ENCODE measurements at places on chromosomes 2 and 18. TPM values are rescaled to one million over a fixed set of nuclear protein-coding genes. Genes with fewer than 3 reads are reported as not detected.
A peak's percentile ranks its signal among the peaks of the same experiment; 100 is the strongest.

The PGAP1 gene
- 1.9 TPM for polyA plus RNA-seq

DNA sequence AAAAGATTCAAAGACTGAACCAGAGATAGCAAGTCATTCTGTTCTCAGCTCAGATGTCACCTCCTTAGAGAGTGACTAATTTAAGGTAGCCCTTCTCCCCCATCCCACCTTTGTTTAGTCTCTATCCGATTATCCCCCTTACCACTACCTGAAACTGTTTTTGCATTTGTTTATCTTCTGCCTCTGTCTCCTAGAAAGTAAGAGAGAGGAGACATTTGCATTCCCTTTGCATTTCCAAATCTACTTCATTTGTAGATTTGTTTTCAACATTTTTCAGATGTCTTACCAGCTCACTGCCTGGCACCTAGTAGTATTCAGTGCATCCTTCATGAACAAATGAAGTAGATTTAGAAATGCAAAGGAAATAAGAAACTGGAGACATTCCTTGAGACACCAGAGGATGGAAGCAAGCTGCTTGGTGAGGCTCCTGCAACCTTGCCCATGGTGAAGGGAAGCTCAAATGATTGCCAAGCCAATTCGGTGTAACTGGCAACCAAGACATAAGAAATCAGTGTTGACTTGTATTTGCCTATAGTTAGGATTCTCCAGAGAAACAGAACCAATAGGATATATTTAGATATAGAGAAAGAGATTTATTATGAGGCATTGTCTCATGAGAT is 385.7 kb downstream of the STK39 start:
- DNase-seq, result no peak

The SLC11A1 gene
- polyA plus RNA-seq, result 0.07 TPM

- no peak for DNase-seq
These were observed 46.4 kb upstream of the SIX3 start for GRCh38 chr2:44895061-44895460.

GRCh38 chr2:120453635-120453998 is 107.7 kb downstream of the INHBB start:
- peak; percentile 71 for DNase-seq

The TDRD15 gene
- polyA plus RNA-seq, result not detected

- DNase-seq, result no peak
These were observed 116.0 kb downstream of the ALPK2 start for GRCh38 chr18:58512648-58513588.

GRCh38 chr2:85813982-85814801 is 60.4 kb downstream of the ATOH8 start:
- DNase-seq, result peak; percentile 83

The CD207 gene
- polyA plus RNA-seq, result not detected

DNA sequence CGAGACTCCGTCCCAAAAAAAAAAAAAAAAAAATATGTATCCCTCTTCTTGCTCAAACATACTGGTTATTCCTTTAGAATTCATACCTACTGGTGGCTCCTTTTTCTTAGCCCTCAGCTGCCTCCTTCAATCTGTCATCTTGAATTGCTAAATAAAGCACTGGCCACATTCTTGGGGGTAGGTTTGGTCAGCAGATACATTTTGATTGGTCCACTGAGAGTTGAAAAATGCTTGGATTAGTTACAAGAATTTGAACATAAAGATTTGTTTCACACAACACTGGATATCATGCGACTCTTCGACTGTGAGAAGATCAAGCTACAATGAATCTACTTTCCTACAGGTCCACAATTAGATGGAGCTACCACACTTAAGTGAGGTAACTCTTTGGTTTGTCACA is 906.1 kb upstream of the SLC39A10 start:
- DNase-seq, result no peak

DNA sequence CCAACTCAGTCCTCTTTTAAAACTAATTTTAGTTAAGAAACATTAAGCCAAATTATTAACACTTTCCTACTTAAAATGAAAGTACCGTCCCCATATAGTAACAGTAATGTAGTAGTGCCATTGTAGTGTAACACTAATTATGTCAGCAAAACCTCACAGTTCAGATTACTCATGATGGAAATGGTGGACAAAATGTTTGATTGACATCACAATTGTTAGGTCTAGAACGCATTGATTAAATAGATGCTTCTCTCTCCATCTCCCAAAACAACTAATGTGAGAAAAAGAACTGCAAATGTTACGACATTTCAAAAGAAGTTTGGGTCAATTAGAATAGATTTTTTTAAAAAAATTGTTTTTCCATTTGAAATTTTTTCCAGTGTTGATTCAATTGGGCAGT is 1.2 kb upstream of the ATF2 start:
- no peak for DNase-seq

The GCKR gene
- polyA plus RNA-seq, result 0.55 TPM

DNA sequence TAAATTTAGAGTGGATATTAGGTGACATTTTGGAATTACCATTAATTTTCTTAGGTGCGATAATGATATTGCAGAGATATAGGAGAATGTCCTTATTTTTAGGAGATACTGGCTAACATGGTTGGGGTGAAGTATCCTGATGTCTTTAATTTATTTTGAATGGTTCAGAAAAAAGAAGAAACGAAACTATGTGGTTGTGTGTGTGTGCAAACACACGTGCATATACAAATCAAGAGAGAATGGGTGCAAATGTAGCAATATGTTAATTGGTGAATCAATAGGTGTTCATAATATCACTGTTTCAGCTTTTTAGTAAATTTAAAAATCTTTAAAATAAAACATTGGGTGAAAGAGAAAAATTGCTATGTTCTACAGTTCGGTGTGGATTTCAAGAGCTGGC is 140.9 kb downstream of the DIS3L2 start:
- DNase-seq, result no peak

DNA sequence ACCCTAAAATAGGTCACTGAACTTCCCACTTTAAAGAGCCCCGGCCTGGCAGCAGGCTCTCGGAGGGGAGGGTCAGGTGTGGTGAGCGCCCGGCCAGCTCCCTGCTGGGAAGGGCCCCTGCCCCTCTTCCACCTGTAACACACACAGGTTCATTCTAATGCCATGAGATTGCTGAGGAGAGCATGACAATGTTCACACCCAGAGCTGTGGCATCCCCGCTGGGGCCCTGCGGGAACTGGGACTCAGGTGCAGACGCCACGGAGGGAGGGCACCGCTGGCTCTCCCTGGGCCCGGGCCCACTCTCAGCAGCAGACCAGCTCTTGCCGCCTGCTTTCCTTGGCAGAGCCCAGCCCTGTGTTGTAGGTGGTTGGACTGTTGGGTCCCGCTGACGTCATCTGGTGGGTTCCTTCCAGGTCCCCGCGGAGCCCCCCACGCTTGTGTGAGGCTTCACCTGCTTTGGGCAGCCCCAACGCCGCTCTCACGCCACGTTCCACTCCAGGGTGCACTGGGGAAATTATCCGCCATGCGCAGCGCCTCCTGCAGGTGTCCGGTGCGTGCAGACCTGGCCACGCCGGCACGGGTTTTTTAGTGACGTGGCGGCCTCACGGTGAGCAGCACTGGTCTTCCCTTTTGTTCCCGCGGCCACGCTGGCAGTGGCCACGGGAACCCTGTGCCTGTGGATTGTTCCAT is 50.4 kb upstream of the KCNG2 start:
- DNase-seq, result no peak

The NGEF gene
- polyA plus RNA-seq, result 0.52 TPM

- DNase-seq, result peak; percentile 45
These were observed 125.3 kb upstream of the APCDD1 start for GRCh38 chr18:10329101-10329500.

- no peak for DNase-seq
These were observed 65.9 kb upstream of the CPO start for GRCh38 chr2:206873423-206873822.

GRCh38 chr2:118031566-118031965 is 17.7 kb upstream of the CCDC93 start:
- DNase-seq, result no peak

- DNase-seq, result peak; percentile 35
These were observed 349.5 kb downstream of the IRS1 start for GRCh38 chr2:226450141-226450540.

DNA sequence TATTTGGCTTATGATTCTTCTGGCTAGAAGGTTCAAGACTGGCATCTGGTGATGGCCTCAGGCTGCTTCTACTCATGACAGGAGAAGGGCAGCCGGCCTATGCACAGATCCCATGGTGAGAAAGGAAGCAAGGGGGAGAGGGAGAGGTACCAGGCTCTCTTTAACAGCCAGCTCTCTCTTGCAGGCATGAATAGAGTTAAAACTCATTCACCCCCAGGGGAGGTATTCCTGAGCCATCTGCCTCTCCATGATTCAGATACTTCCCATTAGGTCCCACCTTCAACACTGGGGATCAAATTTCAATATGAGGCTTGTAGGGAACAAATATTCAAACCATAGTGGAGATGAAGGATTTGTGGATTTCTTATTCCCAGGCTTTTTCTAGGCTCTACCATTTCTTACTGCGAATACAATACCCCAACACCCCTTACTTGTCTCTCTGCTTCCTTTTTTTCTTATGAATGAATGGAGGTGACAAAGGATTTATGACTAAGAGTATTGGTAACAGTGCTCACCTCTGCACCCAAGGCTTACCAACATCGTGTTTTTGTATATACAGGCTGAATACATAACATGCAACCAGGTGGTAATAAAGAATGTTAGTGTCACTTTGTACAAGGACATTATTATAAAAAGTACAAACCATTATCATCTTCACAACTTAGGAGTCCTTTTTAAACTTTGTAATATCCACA is 454.6 kb upstream of the TRIB2 start:
- peak; percentile 39 for DNase-seq

GRCh38 chr2:238338710-238339394 is 18.5 kb downstream of the TRAF3IP1 start:
- no peak for DNase-seq

- DNase-seq, result no peak
These were observed 554.4 kb upstream of the FAM98A start for GRCh38 chr2:34153484-34153883.

The POTEI gene
- not detected for polyA plus RNA-seq

The DNAJC10 gene
- polyA plus RNA-seq, result 34.6 TPM

- DNase-seq, result no peak
These were observed 124.4 kb upstream of the PXDN start for GRCh38 chr2:1868683-1869141.

The HOXD8 gene
- not detected for polyA plus RNA-seq

The TNFAIP6 gene
- 1.3 TPM for polyA plus RNA-seq

DNA sequence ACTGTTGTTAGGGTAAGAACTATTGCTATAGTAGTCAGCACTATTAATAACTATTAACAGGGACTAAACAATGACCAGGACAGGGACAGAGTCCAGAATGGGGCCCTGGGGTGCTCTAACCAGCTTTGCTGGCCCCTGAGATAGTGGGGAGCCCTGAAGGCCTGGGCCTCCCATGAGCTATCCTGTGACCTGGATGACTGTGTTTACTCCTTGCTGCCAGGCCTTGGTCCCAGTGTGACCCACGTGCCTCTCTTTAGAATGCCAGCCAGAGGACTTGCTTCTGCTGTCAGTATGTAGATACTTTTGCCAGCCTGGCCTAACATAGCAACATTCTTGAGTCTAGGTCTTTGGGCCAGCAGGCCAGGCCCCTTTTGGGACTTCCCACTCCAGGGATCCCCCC is 11.4 kb downstream of the CDK5R2 start:
- DNase-seq, result no peak

GRCh38 chr2:26891-27290 is 19.4 kb downstream of the FAM110C start:
- no peak for DNase-seq

The SLC23A3 gene
- 0.43 TPM for polyA plus RNA-seq

The ARHGAP15 gene
- polyA plus RNA-seq, result not detected

The SAP130 gene
- 17.1 TPM for polyA plus RNA-seq

DNA sequence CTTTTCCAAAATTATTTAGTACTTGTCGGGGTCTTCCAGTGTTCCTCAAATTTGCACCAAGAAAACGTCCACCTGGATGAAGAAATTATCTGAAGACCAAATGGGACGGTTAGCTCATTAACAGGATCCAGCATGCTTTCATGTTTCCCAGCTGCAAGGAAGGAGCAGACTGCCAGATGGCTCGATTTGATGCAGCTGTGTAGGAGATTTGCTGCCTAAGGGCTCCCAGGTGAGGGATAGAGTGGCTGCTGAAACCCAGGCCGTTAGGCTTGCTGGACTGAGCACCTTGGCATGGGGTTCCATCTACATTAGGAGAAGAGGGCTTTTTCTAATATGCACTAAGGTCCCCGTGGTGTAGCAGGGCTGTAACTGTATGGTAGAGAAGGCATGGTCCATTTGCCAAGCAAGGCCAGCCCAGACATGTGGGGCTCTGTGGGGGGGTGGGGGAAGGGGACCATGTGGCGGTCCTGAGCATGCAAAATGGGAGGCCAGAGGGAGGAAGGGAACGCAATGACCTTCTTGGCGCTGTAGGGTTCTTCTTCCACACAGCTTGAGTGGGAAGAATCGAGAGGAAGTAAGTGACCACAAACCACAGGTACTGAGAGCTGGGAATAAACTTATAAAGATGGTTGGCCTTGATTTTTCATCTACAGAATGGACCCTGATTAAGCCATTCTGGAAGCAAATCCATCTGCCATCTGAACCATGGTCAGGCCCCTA is 144.0 kb downstream of the TMEM163 start:
- no peak for DNase-seq

DNA sequence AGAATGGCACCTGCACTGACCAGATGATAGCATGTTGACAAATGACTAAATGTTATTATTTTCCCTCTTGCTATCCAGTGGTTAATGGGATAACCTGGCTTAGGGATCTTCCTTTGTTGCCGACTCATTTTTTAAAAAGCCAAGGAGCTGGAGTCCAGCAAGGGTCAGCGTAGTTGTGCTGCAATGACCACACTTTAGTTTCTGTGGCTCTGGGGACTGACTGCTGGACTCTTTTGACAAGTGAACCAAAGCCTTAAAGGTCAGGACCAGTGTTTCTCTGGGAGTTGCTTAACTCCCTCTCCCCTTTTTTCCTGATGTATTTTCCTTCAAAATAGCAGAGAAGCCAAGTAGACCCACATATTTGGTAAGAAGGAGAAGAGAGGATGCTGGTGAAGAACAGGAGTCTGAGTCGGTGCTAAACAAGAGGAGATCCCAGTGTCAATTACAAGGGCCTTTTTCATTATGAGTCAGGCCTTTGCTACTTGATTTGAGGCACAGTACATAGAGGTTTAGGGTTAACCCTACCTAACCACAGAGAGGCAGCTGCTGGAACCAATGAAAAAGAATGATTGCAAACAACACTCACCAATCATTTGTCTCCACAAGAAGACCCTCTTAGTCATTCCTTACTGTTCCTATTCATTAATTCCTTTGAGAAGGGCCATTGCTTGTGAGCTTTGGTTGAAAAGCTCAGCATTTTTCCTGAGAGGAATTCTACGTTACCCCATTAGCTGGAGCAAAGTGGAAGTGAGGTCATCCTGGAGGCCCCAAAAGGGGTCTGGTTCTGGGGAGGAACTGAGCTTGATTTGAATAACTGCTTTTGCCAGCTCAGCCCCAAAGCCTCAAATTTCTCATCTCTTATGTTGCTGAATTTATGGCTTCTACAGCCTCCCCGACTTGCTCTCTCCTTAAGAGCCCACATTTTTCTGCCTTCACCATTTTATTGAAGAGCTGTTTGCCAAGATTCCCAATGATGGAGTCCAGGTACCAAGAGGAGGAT is 137.6 kb upstream of the HNMT start:
- DNase-seq, result no peak

- no peak for DNase-seq
These were observed 15.3 kb downstream of the EVX2 start for GRCh38 chr2:176068419-176068832.

The UNC80 gene
- polyA plus RNA-seq, result not detected

- no peak for DNase-seq
These were observed 17.8 kb upstream of the TMEM18 start for GRCh38 chr2:694906-695510.
